ENCODE measurements at places on chromosomes 7 and 10.

DNA sequence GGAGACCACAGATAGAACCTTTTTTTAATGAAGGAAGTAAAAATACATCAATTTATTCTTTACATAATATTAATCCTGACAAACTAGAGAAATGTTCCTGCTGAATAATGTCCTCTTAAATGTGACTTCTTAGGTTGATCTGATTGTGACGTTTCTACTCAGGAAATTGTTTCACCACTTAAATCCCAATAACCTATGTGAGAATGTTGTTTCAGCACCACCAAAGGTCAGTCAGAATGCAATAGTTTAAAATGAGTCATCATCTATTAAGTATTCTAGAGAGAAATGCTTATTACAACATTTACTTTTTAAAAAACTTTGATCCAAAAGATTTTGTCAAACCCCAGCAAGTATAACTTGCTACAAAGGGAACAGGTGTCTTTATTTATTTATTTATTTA is 155.4 kb upstream of the CACNA2D1 start:
- no peak for DNase-seq

DNA sequence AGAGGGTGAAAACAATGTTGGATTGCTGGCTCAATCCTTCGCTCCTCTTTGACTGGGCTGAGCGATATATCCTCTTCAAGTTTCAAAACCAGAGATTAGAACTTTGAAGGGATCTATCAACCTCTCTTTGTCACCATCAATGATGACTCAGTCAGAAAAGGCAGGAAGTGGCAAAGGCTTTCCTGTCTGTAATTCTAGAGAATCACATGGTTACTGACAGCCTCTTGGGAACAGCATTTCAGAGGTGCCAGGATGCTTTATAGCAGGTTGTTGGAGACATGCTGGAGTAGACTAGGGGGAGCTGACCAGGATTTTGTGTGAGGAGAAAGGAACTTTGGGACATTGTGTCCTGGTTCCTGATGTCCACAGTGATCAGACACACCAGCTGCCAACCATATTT is 81.3 kb downstream of the PRKCQ start:
- DNase-seq, result no peak

DNA sequence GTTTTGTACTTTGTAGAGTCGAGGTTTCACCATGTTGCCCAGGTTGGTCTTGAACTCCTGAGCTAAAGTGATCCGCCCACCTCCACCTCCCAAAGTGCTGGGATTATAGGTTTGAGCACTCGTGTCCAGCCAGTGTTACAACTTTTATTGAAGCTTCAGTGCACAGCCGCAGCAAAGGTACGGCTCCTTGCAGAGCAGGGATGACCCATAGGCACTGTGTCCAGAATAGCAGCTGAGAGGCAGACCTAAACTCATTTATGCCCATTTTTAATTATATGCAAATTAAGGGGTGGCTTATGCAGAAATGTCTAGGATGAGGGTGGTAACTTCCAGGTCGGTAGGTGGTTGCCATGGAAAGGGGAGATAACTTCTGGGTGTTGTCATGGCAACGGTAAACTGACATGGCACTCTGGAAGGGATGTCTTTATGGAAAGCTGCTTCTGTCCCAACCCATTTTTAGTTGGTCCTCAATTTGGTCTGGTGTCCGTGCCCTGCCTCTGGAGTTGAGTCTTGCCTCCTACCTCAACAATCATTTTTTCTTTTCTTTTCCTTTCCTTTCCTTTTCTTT is 22.7 kb downstream of the NYAP1 start:
- DNase-seq, result no peak

GRCh38 chr10:99449023-99449422 is 18.6 kb upstream of the GOT1 start:
- DNase-seq, result no peak

DNA sequence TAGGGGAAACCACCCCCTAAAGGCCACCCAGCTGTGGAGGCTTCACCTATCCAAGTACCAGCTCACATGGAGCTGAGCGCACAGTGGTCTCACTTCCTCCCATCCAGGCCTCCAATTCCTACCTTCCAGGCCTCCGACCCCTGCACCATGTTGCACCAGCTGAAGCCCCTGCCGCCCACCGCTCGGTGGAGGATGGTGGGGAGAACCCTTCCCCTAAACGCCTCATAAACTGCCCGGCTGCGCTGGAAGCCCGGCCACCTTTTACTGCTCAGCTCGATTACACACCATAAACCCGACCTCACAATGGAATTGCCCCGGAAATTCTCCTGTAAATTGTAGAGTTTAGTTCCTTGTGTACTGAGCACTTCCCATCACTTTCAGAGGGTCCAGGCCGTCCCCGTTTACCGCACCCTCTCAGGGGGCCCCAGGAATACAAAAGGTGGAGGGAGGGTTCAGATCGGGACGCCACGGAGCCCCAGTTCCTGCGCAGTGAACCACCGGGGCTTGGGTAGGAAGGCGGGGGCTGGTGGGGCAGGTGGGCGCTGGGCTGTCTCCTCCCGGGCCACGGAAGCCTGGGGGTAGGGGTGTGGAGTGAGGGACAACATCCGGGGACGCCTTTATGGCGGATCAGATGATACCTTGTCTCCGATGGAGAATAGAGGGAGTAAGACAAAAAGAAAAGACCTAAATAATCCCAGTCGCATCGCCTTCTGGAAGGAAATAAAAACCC is 1.4 kb upstream of the HOXA7 start:
- no peak for DNase-seq

- DNase-seq, result no peak
These were observed 24.9 kb downstream of the EPDR1 start for GRCh38 chr7:37945336-37945735.

GRCh38 chr10:71213761-71214440 is 1.5 kb downstream of the UNC5B start:
- no peak for DNase-seq

DNA sequence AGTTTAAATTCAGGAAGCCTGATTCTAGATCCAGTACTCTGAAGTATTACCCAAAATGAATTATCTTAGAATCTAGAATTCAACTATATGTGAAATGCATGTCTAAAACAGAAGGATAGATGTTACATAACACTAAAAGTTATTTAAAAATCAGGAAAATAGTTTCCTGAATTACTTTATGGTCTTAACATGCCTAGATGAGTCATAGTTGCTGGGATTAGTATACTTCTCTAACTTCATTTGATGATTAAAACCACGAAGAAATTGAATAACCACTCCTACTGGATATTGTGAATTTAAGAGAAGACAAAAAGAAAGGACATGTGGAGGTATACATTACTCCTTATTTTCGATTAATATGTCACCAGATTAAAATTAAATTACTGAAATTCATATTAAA is 65.5 kb downstream of the ATAD1 start:
- DNase-seq, result no peak

- peak; percentile 8 for DNase-seq
These were observed 374.7 kb upstream of the VWC2 start for GRCh38 chr7:49398746-49399145.

DNA sequence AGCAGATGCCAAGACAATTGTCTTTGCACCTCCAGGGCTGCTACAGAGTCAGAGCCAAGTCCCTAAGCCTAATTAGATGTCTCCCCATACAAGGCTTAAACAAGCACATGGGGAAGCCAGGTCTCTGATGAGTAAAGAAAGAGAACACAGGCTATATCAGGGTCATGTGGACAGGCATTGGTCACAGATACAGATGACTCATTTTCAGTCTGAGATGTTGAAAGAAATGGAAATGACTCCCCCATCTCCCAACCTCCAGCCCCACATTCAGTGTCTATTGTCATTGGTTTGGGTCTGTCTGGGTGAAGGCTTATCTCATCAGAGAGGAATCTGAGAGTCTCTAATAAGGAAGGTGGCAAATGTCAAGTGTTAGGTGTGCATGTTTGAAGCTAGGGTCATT is 290.1 kb upstream of the KIAA1217 start:
- no peak for DNase-seq

GRCh38 chr10:50452603-50453002 is 171.2 kb downstream of the SGMS1 start:
- no peak for DNase-seq

GRCh38 chr7:39709768-39710311 is 86.5 kb downstream of the RALA start:
- DNase-seq, result no peak

- no peak for DNase-seq
These were observed 21.2 kb upstream of the SLC16A12 start for GRCh38 chr10:89556600-89556999.

- no peak for DNase-seq
These were observed 39.2 kb upstream of the GSAP start for GRCh38 chr7:77455321-77455720.

DNA sequence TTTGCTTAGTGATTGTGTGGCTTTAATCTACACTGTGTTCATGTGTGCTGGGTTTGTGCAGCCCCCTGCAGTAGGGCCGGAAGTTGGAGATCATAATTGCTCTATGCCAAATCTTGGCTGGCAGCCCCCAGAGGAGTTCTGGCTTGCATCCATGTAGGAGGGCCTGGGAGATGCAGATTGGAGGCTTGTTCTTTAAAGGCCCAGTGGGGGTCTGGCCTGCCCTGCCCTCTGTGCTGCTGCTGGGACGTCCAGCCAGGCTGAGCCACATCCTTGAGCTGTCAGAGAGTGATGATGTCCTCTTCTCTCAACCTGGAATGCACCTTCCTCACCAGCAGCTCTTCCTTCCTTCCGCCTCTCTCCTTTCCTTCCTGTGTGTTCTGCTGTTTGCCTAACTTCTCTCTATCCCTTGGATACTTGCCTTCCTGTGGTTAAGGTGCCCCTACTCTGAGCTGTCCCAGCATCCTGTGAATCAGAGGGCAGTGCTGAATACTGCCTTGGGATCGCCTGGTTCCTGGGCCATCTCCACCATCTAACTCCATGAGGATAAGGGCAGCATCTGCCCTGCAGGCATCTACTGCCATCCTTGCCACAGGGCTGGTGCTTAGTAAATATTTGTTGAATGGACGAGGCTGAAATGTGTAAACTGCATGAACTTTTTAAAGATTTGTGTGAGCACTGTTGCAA is 30.2 kb downstream of the DOCK1 start:
- DNase-seq, result no peak

GRCh38 chr7:27808626-27809025 is 68.7 kb downstream of the TAX1BP1 start:
- no peak for DNase-seq

DNA sequence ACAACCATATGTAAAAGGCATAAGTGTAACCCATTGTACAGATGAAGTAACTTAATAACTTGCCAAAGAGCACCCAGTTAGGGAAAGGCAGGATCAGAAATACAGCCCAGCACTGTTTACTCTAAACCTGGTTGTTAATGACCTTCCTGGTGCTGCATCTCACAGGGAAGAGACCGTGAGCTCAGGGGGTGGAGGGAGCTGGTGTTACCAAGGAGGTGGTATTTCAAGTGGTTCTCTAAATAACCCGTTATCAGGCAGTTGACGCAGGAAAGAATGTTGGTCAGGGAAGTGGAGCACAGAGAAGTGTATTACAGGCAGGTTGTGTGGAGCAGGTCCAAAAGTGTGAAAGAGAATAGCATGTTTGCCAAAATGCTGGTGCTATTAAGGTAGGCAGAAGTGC is 4.4 kb upstream of the ST7 start:
- no peak for DNase-seq

DNA sequence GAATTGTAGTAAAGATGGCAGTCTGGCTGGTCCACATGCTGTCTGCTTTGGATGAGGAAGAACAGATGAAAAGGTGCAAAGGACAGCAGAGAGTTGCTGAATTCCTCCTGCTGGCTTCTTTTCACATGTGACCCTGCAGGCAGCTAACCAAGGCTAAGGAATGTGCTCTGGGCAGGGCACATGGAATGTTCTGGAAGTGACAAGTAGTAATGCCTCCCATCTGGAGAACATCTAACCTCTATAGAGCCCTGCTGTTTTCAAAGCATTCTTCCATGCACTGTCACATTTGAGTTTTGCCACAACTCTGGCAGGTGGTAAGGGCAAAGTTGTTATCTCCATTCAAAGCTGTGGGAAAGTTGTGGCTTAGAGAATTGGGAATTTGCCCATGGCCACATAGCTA is 208.8 kb downstream of the STK31 start:
- peak; percentile 64 for DNase-seq
